Omental fat pad (tissue), 4 donors: ENCODE measurements at places on chromosomes 2 and 18. TPM values are rescaled to one million over a fixed set of nuclear protein-coding genes. Genes with fewer than 3 reads are reported as not detected.

DNA sequence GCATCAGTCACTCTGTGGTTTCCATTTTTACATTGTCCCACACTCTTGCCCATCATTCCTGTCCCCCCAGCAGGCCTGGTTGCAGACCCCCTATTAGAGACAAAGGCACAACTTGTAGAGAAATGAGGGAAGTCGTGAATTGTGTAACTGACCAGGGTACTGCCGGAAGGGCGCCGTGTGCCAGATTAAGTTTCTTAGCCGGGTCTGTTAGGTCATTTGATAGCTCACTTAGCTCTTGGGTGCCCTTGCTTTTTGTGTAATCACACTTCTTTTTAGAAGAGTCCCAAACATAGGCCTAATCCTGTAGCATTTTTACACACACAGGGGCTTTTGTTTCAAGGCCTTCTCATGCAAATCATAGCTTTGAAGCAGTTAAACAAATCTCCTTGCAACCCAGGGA, 87.2 kb downstream of the CTAGE1 start:
- DNase-seq = no peak

DNA sequence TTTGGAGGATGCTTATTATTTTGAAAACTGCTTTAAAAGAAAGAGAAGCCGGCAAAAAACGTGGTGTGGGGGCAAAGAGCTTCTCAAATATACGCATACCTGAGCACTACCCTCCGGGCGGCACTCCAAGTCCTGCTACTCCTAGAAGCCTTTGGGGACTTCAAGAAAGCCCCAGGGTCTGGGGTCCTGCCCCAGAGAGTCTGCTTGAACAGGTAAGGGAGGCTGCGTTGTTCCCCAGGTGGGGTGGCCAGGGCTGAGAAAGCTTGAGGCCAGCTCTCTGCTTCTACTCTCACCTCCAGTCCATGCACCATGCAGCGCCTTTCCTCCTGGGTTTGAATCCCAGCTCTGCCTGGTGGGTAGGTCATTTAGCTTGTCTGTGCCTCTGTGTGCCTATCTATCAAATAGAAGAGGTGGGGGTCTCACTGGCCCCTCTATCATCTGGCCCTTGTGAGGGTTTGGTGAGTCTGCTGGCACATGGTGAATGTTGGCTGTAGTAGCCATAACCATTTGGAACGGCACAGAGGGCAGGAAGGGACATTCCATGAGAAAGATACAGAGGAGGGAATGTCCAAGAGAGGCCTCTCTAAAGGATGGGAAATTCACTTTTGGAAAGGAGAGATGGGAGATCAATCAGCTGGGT, 19.5 kb downstream of the MALL start:
- no peak for DNase-seq

GRCh38 chr2:64493788-64494187, 30.3 kb upstream of the AFTPH start:
- DNase-seq = no peak

SLC19A3 gene
- total RNA-seq = 150 TPM

CYP26B1 gene
- 36.6 TPM for total RNA-seq

FBLN7 gene
- 0.44 TPM for total RNA-seq
